ENCODE measurements at places on chromosomes 3 and 15.

GRCh38 chr3:17138246-17139039 is 253.7 kb downstream of the PLCL2 start:
- no peak for DNase-seq

- no peak for DNase-seq
These were observed 11.2 kb upstream of the SEMA5B start for GRCh38 chr3:123038751-123039150.

DNA sequence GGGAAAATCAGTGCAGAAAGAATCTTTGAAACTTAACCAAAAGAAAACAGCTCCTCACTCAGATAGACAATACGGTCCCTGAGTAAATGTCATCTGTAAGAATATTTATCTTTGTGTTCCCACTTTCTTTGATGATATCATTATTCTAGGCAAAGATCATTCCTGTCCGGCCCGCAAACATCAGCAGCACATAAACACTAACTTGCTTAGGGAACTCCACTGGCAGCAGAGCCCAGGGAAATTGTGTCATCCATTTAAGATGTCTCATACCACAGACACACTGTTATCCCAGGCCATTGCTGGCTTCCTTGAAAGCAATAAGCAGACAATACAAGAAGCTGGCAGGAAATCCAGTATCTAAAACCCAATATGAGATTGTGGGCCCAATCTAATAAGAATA is 20.1 kb upstream of the CD96 start:
- DNase-seq, result no peak

DNA sequence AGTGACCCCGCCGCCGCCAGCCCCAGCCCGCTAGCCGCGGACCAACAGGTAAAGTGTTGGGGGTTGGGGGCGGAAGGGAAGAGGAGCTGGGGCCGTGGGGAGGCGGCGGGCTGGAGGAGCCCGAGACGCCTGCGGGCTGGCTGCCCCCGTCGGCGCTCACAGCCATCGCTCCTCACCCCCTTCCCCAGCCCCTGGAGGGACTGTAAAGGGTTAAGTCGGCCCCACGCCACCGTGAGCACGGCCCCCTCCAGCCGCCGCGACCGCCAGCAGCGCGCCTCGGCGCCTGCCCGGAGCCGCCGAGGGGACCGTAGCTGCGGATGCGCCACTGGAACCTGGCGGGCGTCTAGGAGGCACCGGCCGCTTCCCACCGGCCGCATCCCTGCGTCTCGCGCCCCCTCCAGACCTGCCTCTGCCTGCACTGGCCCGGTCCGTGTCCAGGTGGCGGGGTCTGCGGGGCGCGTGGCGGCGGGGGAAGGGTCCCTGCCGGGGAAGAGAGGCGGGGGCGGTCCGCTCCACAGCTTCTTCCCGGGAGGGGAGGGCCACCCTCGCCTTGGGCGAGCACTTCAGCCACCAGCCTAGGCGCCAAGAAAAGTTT is 522 bp downstream of the MED12L start:
- DNase-seq, result no peak

GRCh38 chr3:6605227-6605626 is 255.7 kb upstream of the GRM7 start:
- DNase-seq, result no peak

- DNase-seq, result no peak
These were observed 43.7 kb downstream of the LRRC49 start for GRCh38 chr15:70936326-70936725.

- no peak for DNase-seq
These were observed 22.7 kb downstream of the EBLN2 start for GRCh38 chr3:73084170-73084569.

GRCh38 chr3:11288786-11289637 is 16.8 kb downstream of the ATG7 start:
- no peak for DNase-seq

- no peak for DNase-seq
These were observed 63.2 kb downstream of the DCUN1D1 start for GRCh38 chr3:182917134-182917533.

- no peak for DNase-seq
These were observed 258.1 kb upstream of the NECTIN3 start for GRCh38 chr3:110813541-110813940.

- DNase-seq, result no peak
These were observed 251.3 kb upstream of the NR2E3 start for GRCh38 chr15:71559098-71559497.

- no peak for DNase-seq
These were observed 29.6 kb upstream of the CP start for GRCh38 chr3:149251186-149251585.

GRCh38 chr3:99626417-99626788 is 12.0 kb upstream of the COL8A1 start:
- no peak for DNase-seq

- no peak for DNase-seq
These were observed 67.1 kb upstream of the TTC14 start for GRCh38 chr3:180534828-180535227.

DNA sequence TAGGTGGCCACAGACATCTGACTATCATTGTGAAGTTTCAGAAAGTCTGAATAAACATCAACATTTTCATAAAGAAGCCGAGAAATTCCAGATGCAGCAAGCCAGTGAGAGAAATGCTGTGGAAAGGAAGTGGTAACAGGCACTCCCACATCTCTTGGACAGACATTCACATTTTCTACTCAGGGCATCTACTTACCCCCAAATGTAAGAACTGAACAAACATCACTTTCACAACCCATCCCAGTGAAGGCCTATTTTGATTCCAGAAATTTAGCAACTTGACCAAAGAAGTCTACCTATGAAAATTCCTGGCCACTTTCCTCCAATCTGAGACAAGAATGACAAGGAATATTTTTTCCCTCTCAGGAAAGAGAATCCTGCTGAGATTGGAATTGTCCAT is 224.8 kb upstream of the DCBLD2 start:
- no peak for DNase-seq

DNA sequence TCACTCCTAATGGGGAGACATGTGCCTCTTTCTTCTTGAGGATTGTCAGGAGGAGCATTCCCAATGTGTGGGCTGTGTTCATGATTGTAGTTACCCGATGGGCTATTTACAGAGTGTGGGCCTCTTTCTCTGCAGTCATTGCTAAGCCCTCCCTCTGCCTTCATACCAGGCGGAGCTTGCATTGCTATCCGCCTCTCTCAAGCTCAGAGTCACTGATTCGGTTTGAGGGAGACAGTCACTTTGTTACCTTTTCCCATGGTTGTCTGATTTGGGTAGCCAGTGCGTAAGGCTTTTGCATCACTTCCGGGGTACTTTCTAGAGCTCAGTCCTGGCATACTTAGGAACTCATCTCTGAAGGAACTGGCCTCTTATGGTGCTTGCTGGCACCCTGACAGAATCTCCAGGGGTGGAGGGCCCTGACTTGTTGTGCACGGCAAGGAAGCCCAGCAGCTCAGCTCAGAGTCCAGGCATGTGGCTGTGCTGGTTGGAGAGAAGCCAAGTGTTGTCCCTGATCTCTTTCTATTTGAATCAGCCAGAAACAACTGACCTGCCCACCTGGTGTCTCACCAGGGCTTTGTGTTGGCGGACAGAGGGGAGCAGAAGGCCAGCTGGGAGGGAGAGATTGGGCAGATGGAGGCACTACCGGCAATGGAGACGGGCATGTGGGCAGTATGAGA is 79.8 kb downstream of the EPHB1 start:
- DNase-seq, result no peak

GRCh38 chr15:23877502-23878412 is 190.7 kb upstream of the NDN start:
- DNase-seq, result no peak

GRCh38 chr3:45524565-45524964 is 70.0 kb upstream of the LIMD1 start:
- no peak for DNase-seq

GRCh38 chr3:77158730-77159581 is 119.1 kb downstream of the ROBO2 start:
- DNase-seq, result no peak

- DNase-seq, result no peak
These were observed 118.6 kb upstream of the PRICKLE2 start for GRCh38 chr3:64343689-64344430.

GRCh38 chr3:46372492-46373359 is 2.0 kb downstream of the CCR5 start:
- DNase-seq, result no peak

DNA sequence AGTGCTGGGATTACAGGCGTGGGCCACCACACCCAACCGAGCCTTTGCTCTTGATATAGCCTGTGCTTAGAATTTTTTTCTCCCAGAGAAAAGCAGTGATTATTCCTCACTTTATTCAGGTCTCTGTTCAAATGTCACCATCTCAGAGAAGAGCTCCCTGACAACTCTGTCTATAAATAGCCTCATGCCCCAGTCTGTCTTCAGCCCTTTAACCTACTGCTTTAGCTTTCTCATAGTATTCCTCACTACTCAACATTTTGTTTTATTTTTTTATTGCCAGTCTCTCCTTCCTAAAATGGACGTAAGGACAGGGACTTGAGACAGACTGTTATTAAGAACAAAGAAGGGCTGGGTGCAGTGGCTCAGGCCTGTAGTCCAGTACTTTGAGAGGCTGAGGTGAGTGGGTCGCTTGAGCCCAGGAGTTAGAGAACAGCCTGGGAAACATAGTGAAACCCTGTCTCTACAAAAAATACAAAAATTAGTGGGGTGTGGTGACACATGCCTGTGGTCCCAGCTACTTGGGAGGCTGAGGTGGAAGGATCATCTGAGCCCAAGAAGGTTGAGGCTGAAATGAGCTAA is 78.7 kb upstream of the TTBK2 start:
- DNase-seq, result no peak

GRCh38 chr15:100464888-100465287 is 63.9 kb downstream of the CERS3 start:
- no peak for DNase-seq

DNA sequence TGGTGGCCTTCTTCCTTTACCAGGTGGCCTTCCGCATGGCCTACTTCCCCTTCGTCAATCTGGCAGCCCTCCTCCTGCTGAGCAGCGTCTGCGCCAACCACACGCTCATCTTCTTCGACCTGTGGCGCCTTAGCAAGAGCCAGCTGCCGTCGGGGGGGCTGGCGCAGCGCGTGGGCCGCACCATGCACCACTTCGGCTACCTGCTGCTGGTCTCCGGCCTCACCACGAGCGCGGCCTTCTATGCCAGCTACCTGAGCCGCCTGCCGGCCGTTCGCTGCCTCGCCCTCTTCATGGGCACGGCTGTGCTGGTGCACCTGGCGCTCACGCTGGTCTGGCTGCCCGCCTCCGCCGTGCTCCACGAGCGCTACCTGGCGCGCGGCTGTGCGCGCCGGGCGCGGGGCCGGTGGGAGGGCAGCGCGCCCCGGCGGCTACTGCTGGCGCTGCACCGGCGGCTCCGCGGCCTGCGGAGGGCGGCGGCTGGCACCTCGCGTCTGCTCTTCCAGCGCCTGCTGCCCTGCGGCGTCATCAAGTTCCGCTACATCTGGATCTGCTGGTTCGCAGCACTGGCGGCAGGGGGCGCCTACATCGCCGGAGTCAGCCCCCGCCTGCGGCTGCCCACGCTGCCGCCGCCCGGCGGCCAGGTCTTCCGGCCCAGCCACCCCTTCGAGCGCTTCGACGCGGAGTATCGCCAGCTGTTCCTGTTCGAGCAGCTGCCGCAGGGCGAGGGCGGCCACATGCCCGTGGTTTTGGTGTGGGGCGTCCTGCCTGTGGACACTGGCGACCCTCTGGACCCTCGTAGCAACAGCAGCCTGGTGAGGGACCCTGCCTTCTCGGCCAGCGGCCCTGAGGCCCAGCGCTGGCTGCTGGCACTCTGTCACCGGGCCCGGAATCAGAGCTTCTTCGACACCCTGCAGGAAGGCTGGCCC is 9.9 kb downstream of the DISP2 start:
- DNase-seq, result peak; percentile 74

DNA sequence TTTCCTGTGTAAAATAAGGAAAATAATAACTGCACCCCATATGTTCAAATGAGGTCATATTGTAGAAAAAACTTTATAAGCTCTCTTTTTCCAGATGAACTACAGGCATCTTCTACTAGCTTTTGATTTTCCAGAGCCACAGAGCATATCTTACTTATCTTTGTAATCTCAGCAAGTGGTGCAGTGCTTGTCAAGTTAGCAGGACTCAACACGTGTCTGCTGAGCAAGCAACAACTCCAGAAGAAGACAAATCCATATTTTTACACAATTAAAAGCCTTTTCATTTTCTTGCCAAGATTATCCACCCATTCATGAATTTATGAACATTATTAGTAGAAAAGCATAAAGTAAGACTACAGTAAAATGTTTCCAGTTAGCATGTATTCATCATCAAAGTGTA is 14.4 kb upstream of the TSC22D2 start:
- no peak for DNase-seq

- DNase-seq, result no peak
These were observed 11.8 kb downstream of the MESP2 start for GRCh38 chr15:89787944-89788343.

GRCh38 chr15:73796331-73796831 is 43.2 kb upstream of the INSYN1 start:
- DNase-seq, result no peak

DNA sequence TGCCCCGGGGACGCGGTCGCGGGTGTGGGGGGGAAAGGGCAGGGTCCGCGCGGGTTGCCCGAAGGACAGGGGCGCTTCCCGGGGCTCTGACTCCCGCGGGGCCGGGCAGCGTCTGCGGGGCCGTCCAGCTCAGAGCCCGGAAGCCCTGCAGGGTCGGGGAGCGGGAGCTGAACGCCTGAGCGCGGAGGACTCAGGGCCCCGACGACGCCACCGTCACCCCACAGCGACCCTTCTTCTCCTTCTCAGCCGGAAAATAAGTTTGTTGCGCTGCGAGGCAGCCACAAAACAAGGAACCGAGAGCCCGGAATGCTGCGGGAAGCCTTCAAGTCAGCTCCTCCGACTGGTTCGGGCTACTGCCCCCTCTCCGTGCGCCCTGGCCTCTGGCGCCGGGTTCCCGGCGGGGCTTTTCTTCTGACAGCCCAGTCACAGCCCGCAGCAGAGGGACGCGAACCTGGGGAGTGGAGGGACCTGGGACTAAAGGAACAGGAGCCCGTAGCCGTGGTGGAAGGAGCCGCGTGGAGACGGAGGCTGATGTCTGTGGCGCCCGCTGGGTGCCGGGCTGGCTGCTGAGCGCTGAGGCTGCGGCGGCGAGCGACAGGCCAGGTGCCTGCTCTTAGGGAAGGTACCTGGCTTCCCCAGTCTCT is 484 bp downstream of the CNTN4 start:
- no peak for DNase-seq

- no peak for DNase-seq
These were observed 592.7 kb upstream of the NAALADL2 start for GRCh38 chr3:174266476-174266875.

GRCh38 chr3:159080256-159080655 is 278.4 kb downstream of the MFSD1 start:
- DNase-seq, result no peak

DNA sequence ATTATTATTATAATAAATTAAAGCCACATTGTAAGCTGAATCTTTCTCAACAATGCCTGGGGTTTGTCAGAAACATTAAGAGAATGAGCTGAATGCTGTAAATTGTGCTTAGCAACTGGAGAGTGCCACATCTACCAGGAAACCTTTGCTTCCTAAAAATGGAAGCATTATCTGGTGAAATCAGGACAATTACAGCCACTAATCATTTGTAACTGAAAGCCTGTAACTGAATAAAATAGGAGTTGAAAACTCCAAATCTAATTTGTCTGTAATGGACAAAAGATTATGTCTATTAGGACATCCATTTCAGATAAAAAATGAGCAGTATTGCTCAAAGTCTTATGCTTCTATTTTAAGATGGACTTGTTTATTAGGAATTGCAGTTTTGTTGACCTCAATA is 32.2 kb downstream of the EIF1B start:
- no peak for DNase-seq
